ENCODE measurements at places on chromosomes 16 and 17.

DNA sequence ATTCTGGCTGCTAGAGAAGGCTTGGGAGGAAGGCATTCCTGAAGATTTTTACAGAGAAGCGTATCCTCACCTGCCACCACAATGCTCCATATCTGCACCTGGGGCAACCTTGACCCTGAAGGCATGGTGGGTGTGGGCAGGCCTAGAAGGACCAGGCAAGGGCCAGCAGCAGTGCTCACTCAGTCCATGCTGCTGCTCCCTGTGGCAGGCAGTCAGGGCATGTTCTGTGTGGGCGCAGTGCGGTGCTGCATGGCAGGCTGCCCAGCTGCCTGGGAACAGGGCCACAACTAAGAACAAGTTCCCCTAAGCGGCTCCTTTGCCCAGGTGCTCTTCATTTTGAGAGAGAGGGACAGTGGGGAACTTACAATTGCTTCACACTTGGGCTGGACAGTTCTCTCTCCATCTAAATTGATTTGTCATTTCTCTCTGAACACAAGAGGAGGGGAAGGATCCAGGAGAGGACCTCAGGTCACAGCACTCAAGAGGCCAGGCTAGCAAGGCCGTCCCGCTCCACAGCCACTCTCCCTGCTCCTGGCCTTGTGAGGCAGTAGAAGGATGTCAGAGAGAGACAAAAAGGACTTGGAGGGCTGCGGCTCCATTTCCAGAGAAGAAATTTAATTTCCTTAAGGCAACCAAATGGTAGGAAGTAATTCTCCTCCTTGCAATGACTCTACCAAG is 158.8 kb downstream of the AATF start:
- peak; percentile 73 for DNase-seq

DNA sequence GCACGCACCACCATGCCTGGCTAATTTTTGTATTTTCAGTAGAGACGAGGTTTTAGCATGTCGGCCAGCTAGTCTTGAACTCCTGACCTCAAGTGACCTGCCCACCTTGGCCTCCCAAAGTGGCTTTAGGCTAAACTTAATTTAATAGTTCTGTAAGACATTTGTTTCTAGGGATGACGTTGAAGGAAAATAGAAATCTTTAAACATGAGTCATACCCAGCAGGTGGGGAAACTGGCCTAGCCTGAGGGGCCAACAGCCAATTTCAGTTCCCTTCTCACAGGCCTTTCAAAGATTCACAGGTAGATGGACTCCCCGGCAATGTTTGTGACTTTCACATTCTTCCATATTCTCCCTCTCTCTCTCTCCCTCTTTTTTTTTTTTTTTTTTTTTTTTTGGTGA is 18.1 kb upstream of the ITPRIPL2 start:
- DNase-seq = no peak

DNA sequence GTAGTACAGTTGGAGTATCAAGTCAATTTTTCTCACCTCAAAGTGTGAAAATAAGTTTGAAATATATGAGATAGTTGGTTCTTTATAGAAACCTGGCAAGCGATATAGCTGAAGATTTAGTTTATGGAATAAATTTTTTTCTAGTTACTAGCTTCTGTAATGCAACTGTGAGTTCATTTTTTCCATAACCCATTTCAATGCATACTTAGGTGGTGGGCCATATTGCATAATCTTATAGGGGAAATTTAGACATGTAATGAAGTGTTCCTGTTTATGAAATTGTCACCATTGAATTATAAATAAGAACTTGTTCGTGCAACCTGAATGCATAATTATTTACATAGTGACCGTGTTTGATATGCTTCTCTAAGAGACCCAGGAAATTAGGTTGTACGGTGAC is 9.0 kb downstream of the MOSMO start:
- no peak for DNase-seq

GRCh38 chr17:79392598-79392997 is 218.3 kb downstream of the RBFOX3 start:
- DNase-seq = no peak

- no peak for DNase-seq
Observed at GRCh38 chr17:42317266-42317845, 29.1 kb downstream of the STAT5A start.

GRCh38 chr16:17241264-17241835 is 229.4 kb downstream of the XYLT1 start:
- DNase-seq = no peak

- DNase-seq = no peak
Observed at GRCh38 chr17:7947651-7948050, 15.6 kb downstream of the CNTROB start.

DNA sequence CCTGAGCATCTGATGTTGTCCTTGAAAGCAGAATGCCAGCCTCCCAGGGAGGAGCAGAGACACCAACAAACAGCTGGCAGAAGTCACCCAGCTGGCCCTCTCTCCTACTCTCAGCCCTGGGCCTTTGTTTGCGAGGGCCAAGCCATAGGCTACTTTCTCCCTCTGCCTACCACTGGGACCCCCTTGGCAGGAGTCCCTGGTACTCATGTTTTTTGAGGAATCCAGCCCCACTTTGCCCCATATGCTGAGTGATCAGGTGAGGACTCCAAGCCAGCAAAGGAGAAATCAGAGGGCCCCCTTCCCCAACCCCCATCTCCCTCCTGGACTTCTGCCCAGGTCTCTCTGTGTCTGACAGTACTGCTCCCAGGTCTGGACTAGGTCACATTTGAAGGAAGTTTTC is 121.9 kb downstream of the USP31 start:
- DNase-seq = no peak

DNA sequence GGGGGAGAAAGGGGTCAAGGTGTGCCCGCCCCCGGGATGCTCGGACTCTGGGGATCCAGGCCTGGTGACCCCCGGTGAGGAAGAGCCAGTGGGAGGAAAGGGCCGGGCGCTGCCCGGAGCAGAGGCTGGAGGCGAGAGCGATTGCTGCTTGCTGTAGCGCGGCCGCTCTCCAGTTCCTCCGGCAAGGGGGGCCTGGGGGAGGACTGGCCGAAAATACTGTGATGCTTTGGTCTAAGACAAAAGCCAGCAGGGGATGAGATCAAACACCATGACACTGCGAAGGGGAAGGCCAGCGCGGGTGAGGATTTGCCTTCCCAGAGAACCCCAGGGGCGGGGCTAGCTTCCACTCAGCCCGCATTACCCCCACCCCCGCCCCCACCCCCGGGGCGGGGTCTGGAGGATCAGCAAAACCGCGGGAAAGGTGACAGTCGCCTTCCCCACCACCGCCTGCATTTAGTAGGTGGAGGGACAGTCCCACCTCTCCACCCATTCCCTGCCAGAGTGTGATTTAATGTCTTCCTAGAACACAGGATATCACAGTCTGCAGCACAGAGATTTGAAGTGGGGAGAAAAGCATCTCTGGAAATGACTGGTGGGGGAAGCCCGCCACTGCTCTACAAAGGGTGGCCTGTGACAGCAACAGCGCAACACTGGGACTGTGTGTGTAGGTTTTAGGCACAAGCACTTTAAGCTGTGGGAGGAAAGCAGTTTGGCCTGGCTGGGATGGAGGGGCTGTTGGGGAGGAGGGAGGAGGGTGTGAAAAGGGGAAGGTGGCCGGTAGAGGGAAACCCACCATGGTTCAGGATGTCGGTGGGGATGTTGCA is 25.7 kb downstream of the MRC2 start:
- DNase-seq = peak; percentile 48

DNA sequence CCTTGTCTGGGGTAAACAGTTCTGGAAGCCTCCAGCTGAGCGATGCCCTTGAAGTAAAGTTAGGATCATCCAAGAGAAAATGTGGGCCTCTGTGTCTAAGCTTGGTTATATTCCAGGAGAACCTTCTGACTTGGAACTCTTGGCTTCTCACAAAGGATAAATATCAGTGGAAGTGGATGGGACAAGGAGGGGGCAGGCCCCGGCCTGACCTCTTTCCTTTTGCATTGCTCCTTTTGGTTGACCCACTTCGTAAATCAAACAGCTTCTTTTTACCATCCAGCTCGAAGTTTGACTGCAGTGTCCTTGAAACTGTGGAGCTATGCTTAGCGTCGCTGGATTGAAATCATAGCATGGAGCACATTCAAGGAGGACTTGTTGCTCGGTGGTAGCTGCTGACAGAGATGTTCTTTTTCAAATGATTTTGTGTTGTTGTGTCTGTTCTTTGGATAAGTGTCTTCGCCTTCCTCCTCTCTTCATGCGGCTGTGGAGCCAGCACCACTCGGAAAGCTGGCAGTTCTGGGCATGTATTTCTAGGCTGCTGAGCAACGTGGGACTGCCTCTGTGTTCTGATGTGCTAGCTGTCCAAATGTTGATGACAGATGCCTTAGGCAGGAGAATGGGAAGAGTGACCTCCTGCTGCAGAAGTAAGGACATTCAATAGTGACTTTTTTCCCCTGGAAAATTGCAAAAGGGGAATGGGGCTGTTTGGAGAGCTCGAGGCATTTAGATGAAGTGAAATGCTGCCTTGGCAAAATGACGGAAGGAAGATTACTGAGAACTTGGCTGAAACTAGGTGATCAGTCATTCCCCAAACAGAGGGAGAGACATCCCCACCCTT is 4.5 kb downstream of the MINK1 start:
- no peak for DNase-seq

- DNase-seq = no peak
Observed at GRCh38 chr16:75550211-75550662, 5.8 kb downstream of the TMEM231 start.

DNA sequence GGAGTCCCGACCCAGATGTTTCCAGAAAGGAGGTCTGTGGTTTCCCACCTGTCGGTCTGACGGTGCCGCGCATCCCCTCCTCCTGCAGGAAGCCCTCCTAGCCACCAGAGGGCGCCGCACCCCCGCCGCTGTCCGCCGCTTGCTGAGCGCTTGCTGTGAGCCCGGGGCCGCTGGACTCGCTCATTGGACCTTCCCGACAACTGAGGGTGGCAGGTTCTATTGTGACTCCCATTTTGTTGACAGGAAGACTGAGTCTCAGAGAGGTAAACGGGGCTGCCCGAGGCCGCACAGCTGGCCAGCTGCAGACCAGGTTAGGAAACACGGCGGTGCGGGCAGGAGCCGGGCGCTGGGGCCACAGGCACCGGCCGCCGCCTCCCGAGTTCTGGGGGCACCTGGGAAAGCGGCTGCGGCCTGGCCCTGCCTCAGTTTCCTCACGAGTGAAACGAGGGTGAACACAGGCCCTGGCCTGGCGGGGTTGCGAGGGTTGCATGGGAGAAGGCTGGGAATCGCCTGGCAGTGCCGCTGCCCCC is 191.1 kb upstream of the CIBAR2 start:
- no peak for DNase-seq

DNA sequence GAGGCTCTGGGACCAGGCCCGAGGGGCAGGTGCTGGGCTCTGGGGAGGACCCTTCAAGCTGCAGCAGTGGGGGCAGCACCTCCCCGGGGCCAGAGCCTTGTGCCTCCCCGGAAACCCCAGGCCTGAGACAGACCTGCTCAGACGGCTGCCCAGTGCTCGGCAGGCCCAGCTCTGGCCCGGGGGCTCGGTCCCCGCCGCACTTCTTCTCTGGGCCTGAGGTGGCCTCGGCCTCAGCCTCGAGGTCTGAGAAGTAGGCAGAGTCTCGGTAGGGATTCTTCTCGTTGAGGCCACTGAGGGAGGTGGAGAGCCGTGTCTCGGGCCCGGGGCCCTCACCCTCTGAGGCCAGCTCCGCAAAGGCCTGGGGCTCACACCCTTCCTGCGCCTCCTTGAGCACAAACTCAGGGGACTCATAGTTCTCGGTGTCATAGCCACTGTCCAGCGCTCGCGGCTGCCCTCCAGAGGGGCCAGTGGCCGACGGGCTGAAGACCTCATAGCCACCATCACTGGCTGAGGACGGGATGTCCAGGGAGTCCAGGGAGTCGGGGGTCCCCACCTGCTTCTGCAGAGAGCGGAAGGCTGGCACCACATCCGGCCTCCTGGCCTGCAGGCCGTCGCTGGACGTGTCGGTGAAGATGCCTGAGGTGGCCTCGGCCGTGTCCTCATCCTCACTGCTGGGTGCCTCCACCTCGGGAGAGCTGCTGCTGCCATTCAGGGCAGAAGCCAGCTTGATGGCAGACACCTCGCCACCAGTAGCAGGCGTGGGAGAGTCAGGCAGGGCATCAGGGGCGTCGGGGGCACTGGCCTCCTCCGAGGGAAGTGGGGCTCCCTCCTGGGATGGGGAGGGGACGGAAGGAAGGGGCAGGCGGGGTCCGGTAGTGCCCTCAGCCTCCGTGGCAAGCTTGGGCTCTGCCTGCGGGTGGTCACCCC is 44.3 kb upstream of the PVALEF start:
- no peak for DNase-seq

DNA sequence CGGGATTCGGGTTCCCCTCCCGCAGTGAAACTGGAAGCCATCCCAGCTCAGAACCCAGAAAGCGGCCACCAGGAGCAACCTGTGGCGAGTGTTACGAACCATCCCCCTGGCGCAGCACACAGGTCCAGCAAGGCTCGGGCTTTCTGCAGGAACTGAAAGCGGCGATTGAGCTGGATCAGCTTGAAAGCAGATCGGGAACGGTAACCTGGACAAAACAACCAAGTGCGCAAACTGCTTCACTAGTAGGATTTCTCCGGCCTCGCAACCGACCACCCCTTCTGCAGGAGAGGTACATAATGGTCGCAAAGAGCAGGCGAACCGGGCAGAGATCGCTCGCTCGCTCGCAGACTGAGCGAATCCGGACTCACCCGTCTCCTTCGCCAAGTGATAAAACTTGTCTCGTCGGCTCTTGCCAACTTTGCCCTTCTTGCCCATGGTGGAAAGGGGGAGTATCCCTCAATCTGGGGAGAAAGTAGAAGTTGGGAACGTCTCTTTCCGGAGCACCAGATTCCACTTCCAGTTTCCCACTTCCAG is 696 bp upstream of the PSMC5 start:
- DNase-seq = no peak

GRCh38 chr17:57657211-57657610 is 87.9 kb downstream of the CCDC182 start:
- DNase-seq = no peak

GRCh38 chr16:85412911-85413520 is 200.1 kb upstream of the GSE1 start:
- no peak for DNase-seq

GRCh38 chr16:76162046-76162445 is 115.2 kb upstream of the CNTNAP4 start:
- no peak for DNase-seq

- peak; percentile 44 for DNase-seq
Observed at GRCh38 chr16:89618109-89618998, 4.9 kb downstream of the DPEP1 start.

DNA sequence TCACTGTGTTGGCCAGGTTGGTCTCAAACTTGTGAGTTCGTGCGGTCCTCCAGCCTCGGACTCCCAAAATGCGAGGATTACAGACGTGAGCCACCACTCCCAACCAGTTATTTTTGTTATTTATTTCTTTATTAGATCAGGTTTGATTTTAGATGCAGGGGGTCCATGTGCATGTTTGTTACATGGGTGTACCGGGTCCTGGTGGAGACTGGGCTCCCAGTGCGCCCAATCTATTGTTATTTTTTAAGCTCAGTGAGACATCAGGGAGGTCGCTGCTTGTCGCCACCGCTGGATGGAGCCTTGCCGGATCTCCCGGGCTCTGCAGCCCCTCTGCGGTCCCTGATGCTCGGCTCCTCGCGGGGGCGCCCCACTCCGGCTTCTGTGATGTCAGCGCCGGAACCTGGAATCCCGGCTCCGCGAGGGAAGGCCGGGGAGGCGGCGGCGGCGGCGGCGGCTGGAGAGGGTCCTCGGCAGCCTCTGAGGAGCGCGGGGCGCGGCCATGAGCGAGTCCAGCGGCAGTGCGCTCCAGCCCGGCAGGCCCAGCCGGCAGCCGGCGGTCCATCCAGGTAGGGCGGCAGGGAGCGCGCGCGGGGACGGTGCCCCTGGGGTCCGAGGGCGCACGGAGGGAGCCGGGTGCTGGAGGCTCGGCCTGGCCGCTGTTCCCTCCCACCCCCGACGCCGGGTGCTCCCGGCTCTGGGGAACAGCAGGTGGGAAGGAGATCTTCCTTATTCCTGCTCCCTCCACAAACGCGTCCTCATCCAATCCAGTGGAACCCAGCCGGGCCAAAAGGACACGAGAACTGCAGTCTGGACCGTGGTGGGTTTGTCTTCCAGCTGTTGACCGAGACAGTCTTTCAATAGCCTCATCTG is at the start of gene TMC7:
TMC7 (plus strand) TSS at position 370 of the 870 bp plus-strand sequence; CDS start at position 500, 130 bp downstream.
- peak; percentile 70 for DNase-seq
